Subcutaneous preadipocyte (primary cell): ENCODE measurements at places on chromosomes 4 and X. TPM values are rescaled to one million over a fixed set of nuclear protein-coding genes. Genes with fewer than 3 reads are reported as not detected.

CSAG1 gene
- not detected in 2 replicates for total RNA-seq

MAGEA12 gene
- not detected in 2 replicates for total RNA-seq

EIF4E gene
- 148 and 186 TPM in 2 replicates for total RNA-seq

DOK7 gene
- total RNA-seq: under 0.01 TPM in 1 of 2 replicates, not detected in the other

SOWAHD gene
- total RNA-seq: not detected in 2 replicates

MAGEC2 gene
- not detected in 2 replicates for total RNA-seq

VGLL1 gene
- total RNA-seq: not detected in 2 replicates
